ENCODE measurements at places on chromosomes 6 and 20.
A peak's percentile ranks its signal among the peaks of the same experiment; 100 is the strongest.

- H3K27me3 ChIP-seq = peaks cover 11% of the 10 kb centered on the region
- H3K36me3 ChIP-seq = no peaks in the 10 kb centered on the region
- peaks cover 41% of the 10 kb centered on the region for H3K4me1 ChIP-seq
- H3K27ac ChIP-seq = peak overlapping the region; percentile 33
- H3K4me3 ChIP-seq = peak overlapping the region; percentile 20
These were observed 13.8 kb downstream of the CPNE5 start for GRCh38 chr6:36825452-36825851.

GRCh38 chr6:69061066-69061465, 426.0 kb downstream of the ADGRB3 start:
- H3K36me3 ChIP-seq = no peaks in the 10 kb centered on the region
- no peak overlapping the region for H3K27ac ChIP-seq
- H3K27me3 ChIP-seq = no peaks in the 10 kb centered on the region
- no peak for DNase-seq
- no peaks in the 10 kb centered on the region for H3K4me1 ChIP-seq

GRCh38 chr6:150929416-150929815, 63.9 kb downstream of the MTHFD1L start:
- no peaks in the 10 kb centered on the region for H3K27me3 ChIP-seq
- H3K27ac ChIP-seq = no peak overlapping the region
- no peak overlapping the region for H3K4me3 ChIP-seq
- no peaks in the 10 kb centered on the region for H3K4me1 ChIP-seq

DNA sequence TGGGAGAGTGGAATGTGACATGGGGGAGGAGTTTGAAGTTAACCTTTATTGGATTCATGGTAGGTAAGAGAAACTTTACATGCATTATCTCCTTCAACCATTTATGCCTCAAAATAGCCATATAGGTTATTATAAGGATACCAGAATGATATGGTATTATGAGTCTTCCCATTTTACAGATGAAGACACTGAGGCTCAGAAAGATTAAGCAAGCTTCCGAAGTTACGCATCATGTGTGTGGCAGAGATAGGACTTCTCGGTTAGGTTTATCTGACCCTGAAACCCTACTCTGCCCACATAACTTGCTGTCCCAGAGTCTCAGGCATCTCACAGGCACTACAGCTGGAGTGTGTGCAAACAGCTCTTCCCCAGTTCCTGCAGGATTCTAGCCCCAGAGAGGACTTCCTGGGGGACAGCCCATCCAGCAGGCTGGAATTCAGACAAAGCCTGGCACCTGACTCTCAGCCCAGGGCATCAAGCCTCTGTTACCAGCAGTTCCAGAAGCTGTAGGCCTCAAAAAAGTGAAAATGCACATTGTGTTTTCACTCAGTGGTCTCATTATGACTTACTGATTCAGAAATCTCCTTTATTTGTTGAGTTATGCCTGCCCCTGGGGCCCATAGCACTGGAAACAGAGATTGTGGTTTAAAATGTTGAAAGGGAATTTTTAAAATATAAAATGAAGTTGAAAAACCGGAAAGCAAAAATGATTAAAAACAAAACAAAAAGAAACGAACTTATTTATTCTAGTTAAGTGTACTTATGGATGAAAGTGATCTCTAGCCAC, 512.8 kb upstream of the CHD6 start:
- no peak overlapping the region for H3K4me3 ChIP-seq
- H3K4me1 ChIP-seq = no peaks in the 10 kb centered on the region
- no peak for DNase-seq
- no peaks in the 10 kb centered on the region for H3K27me3 ChIP-seq
- H3K36me3 ChIP-seq = no peaks in the 10 kb centered on the region

GRCh38 chr6:151240791-151241642, 1.2 kb downstream of the AKAP12 start:
- peaks cover 6% of the 10 kb centered on the region for H3K36me3 ChIP-seq
- peak; percentile 65 for DNase-seq
- H3K4me3 ChIP-seq = peak overlapping the region; percentile 100
- peaks cover 29% of the 10 kb centered on the region for H3K4me1 ChIP-seq
- peak overlapping the region; percentile 93 for H3K27ac ChIP-seq

- no peaks in the 10 kb centered on the region for H3K4me1 ChIP-seq
- no peak for DNase-seq
- no peak overlapping the region for H3K27ac ChIP-seq
These were observed 209.4 kb upstream of the RUNX2 start for GRCh38 chr6:45118754-45119153.

- DNase-seq = peak; percentile 92
- no peaks in the 10 kb centered on the region for H3K36me3 ChIP-seq
- peak overlapping the region; percentile 81 for H3K27ac ChIP-seq
- peaks cover 41% of the 10 kb centered on the region for H3K4me1 ChIP-seq
These were observed 47.0 kb downstream of the DLL1 start for GRCh38 chr6:170243791-170244291.

DNA sequence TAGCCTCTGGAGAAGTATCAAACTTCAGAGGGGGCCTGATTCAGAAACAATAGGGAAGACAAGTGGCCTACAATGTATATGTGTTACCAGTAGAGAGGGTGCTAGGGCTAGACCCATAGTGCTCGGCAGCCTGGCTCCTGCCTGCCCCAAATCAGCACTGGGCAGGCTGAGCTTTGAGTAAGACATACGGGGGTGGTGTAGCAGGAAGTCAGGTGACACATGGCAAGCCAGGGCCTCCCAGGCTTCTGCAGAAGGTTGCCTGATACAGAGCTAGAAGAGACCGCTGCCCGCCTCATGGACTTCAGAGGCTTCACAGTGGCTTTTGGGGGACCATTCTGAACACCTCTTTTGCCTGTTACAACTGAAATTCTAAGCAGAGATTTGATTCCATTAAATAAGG, 43.4 kb downstream of the RALY start:
- no peak for DNase-seq
- H3K27ac ChIP-seq = peak overlapping the region; percentile 49
- H3K27me3 ChIP-seq = peaks cover 1% of the 10 kb centered on the region
- H3K4me1 ChIP-seq = peaks cover 55% of the 10 kb centered on the region
- H3K4me3 ChIP-seq = peak overlapping the region; percentile 39

GRCh38 chr6:33440649-33441309, 13.6 kb upstream of the ZBTB9 start:
- H3K4me1 ChIP-seq = no peaks in the 10 kb centered on the region
- peaks cover 11% of the 10 kb centered on the region for H3K27me3 ChIP-seq
- H3K36me3 ChIP-seq = peaks cover 6% of the 10 kb centered on the region
- no peak for DNase-seq
- H3K27ac ChIP-seq = no peak overlapping the region

DNA sequence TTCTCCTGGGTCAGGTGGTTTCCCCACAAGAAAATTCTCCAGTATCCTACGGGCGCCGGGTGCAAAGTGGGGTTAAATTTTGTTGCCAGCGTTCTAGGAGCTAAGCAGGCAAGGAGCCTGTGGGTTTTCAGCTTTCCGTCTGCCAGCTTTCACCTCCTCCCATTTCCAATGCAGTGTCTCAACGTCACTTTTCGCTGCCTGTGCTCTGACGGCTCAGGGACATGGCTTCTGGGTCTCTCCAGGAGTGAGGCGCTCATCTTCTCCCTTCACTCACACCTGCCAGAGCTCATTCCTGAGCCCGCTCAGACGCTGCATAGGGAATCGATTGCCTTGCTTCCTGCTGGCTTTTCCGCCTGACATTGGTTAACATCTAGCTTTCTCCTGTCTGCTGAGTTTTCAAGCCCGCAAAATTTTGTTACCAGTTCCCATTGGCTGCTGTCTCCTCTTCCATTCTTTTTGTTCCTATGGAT, 7.3 kb upstream of the NAA20 start:
- no peak for DNase-seq
- no peaks in the 10 kb centered on the region for H3K36me3 ChIP-seq
- peak overlapping the region; percentile 62 for H3K27ac ChIP-seq
- peaks cover 4% of the 10 kb centered on the region for H3K4me1 ChIP-seq
- no peaks in the 10 kb centered on the region for H3K27me3 ChIP-seq
- peak overlapping the region; percentile 3 for H3K4me3 ChIP-seq

DNA sequence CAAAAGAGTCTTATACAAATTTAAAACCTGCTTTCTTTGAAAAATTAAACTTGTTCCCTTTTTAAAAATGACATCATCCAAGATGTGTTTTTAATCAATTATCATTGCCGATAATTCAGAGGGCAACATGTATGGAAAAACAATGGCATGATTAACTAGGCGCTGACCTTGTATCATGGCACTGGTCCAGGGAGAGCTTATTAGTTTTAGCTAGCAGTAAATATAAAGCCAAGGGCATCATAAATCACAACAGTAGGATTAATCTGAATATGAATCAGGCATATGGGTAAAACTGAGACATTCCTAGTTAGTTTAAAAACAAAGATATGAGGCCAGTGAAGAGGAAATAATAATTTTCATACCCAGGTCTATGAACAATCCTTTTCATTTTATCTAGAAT, 374.0 kb downstream of the HDGFL1 start:
- no peaks in the 10 kb centered on the region for H3K36me3 ChIP-seq
- H3K27ac ChIP-seq = no peak overlapping the region
- H3K4me3 ChIP-seq = no peak overlapping the region

GRCh38 chr6:37321101-37321500, 32.7 kb upstream of the RNF8 start:
- no peak overlapping the region for H3K27ac ChIP-seq
- no peak for DNase-seq
- H3K27me3 ChIP-seq = no peaks in the 10 kb centered on the region
- H3K4me1 ChIP-seq = peaks cover 18% of the 10 kb centered on the region
- H3K4me3 ChIP-seq = no peak overlapping the region

GRCh38 chr20:49570828-49571552, 3.1 kb upstream of the PTGIS start:
- DNase-seq = no peak
- H3K4me3 ChIP-seq = no peak overlapping the region
- no peaks in the 10 kb centered on the region for H3K36me3 ChIP-seq
- peaks cover 5% of the 10 kb centered on the region for H3K4me1 ChIP-seq
- H3K27ac ChIP-seq = no peak overlapping the region
- peaks cover 15% of the 10 kb centered on the region for H3K27me3 ChIP-seq
